Cortex of kidney (tissue), 1 donor: ENCODE measurements at places on chromosomes 1 and 21.

DNA sequence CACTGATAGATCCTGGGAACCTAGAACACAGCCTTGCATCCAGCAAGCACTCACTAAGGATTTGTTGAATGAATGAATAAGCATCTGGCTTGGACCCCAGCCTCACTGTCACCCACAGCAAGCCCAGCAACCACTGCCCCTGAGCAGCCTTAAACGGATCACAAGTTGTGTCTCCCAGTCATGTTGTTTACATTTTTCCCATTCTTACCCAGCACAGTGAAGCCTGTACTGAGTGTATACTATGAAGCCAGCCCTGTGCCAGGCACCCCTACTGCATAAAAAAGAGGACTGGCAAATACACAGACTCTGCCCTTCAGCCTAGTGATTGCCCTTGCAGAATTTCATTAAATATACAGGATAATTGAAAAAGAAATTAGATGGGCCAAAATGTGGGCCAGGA lies 30.2 kb downstream of the RRAGC start:
- DNase-seq = no peak

DNA sequence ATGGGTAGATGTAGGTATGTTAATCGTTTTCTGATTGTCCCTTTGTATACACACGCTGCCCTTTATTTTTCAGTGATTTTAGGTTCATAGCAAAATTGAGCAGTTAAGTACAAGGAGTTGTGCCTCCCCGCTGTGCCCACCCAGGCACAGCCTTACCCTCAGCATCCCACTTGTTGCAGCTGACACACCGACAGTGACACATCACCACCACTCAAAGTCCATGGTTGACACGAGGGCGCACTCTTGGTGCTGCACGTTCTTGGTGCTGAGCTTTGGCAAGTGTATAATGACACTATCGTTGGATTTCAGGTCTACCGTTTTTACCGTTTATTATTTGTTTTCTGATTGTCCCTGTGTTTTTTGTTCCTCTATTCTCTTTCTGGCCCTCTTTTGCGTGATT lies 15.6 kb downstream of the C1orf159 start:
- DNase-seq = no peak

DNA sequence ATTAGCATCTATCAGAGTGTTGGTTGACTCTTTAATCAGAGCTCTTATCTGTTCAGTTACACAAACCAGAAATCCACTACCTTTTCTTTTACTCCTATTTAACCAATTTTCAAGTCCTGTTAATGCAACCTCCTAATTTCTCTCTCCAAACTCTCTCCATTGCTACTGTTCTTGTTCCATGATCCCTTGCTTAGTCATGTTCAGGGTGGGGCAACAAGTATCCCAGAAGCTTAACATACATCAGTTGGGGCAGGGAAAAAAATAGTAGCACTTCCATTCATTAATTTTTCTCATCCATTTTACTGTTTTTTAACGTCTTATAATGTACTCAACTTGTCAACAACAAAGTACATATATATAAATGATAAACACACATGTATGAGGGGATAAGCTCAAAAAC lies 111.2 kb upstream of the LBR start:
- DNase-seq = no peak

- no peak for DNase-seq
These were observed 19.7 kb upstream of the IFNLR1 start for GRCh38 chr1:24206516-24207394.

DNA sequence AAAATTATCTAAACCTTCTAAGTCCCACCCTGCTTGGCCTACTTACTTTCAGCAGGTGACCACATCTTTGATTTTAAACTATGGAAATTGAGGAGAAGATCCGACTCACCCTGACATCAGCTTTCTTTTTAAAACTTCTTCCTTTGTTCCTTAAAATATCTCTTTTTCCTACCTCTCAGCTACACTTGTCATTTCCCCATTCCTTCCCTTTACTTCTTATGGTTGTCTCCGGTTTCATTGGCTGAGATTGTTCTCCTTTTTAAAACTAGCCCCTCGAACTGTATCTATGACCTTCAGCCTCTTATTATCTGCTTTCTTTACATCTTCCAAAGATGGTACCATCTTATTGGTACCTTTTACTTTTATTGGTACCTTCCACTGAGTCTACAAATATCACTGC lies 87.8 kb upstream of the NRIP1 start:
- no peak for DNase-seq

- no peak for DNase-seq
These were observed 163.4 kb upstream of the CD34 start for GRCh38 chr1:208074353-208074752.

DNA sequence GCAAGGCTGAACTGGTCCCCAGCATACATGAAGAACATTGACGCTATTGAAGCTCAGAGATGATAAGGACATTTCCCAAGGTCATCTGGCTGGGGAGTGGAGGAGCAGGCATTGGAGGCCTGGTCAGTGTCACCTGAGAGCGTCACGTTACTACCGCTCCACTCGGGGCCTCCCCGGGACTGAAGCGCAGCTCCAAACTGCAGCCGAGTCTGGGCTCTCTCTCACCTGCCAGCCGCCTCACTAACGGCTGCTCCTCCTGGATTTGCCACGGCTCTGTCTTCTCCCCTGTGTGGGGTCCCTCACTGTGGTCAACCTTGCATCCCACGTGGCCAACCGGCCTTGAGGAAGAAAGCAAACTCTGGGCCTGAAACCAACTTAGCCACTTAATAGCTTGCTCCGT lies 111.3 kb downstream of the ADSS2 start:
- no peak for DNase-seq

DNA sequence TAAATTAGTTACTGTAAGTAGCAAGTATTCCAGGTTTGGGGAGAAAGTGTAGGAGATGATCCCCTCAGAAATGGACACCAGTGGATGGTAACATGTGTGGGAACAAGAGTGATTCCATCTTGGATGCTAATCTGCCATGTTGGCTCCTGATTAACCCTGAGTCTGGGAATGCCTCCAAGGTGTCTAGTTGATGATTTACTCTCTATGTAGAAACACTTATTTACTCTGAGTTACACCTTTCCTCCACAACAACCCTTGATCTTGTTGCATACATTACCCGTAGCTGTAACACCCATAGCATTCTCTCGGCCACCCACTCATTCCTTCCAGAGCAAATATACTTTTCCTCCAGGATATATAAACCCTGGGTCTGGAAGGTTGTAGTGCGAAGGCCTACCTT lies 315.9 kb upstream of the GREM2 start:
- no peak for DNase-seq

DNA sequence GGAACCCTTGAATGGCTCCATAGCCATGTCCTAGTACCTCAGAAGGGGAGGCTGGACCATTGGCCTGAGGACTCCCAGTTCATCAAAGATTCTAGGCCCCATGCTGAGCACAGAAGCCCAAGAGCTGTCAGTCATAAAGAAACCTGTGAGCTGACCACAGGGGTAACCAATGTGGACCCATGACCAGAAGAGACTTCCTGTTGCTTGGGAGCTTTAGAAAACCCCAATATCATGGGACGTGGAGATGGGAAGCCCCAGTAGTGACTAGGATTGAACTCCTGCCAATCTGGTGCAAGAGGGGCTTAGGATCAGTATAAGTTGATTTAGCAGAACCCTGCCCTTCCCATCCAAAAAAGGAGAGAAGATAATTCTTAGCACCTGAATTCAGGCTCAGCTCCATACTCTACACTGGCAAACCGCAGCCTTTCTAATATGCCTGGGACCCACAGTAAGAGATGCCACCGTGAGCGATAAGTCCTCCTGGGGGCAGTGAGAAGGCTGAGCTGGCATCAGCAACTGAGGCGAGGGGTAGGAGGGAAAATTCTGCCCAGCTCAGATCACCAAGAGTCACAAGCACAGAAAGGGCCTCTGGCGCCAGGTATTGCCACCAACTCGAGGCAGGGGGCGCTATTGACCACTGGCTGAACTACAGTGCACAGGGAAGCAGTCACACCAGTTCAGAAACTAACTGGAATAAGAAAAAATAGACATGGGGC lies 108.9 kb downstream of the CAPN8 start:
- DNase-seq = no peak

- no peak for DNase-seq
These were observed 573 bp downstream of the KLHL21 start for GRCh38 chr1:6601923-6602668.

GRCh38 chr21:44867999-44868700 lies 5.3 kb downstream of the PTTG1IP start:
- no peak for DNase-seq
